Kidney capillary endothelial cell (primary cell): ENCODE measurements at places on chromosomes 12 and 14.

DNA sequence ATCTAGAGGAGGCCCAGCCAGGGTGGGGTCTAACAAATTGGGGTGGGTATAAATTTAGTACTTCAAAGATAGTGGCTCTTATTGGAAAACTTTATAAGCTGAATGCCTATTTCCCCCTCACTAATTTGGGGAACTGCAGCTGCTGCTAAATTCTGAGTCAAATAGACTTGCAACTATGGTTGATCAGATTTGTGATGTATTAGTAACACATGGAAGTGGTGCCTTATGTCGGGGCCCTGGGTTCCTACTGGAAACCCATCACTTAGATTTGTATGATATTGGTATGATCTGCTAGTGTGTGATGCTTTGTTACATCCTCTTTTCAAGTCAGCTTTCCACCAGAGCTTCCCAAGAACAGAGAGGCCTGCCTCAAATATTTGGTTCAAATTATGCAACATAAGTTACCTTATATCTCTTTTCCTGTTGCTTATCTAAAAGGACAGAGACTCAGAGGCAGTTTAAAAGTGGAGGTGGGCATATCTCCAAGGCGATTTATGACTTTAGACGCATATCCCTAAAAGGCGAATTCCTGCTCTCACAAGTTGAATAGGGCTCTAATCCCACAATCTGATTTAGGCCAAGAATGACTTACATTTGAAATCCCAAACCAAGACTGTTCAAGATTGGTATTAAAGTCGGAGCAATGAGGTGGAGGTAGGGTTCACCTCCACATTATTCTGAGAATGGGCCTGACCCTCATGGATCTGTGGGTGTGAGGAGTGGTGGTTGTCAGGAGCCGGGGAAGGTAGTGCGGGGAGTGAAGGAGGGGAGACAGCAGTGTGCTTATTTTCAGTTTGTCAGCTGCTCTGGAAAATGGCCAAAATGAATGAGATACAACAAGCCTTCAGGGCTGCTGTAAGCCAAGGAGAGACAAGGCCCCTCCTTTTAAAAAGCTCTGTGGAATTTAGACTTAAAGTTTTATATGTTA lies 425.8 kb downstream of the RAD51B start:
- no peak for DNase-seq

- no peak for DNase-seq
These were observed 113.9 kb downstream of the GCH1 start for GRCh38 chr14:54788701-54789100.

GRCh38 chr14:81478446-81478845 lies 55.2 kb downstream of the SEL1L start:
- DNase-seq: no peak

DNA sequence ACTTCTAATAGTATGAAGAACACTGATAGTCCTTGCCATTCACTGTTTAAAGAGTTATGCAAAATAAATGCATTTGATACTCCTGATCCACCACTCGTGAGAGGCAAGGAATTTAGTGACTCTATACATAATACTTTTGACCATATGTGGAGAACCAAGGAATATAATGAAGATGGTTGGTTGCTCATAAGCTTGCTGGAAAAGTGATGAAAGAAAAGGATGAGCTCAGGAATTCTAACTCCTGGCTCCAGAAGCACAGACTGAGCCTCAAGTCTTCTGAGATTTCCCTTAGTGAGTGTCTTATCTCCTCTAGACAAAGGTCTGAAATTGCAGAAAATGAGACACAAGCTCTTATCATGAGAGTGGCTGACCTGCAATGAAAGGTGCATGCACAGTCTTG lies 57.1 kb upstream of the KRAS start:
- DNase-seq: no peak

DNA sequence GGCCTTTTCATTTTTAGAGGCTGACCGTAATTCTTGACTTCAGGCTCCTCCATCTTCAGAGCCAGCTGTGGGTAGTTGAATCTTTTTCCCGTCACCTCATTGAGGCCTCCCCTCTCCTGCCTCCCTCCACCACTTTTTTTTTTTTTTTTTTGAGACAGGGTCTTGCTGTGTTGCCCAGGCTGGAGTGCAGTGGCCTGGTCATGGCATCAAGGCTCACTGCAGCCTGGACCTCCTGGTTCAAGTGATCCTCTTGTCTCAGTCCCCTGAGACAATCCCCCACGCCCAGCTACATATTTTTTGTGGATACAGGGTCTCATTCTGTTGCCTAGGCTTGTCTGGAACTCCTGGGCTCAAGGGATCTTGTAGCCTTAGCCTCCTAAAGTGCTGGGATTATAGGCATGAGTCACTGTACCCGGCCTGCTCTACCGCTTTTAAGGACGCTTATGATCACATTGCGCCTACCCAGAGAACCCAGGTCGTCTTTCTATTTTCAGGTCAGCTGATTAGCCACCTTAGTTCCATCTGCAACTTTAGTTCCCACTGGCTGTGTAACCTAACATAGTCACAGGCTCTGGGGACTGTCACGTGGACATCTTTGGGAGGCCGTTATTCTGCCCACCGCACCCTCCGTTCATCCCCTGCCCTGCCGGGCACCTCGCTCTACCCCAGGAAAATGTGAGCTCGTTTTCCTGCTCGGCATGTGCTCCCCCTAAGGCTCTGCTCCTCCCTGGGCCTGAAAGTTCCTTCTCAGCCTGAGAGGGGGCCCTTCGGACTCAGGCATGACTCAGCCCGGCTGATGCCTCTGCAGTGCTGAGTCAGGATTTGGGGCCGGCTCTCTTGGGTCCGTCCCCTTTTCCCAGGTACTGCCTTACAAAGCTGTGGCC lies 13.4 kb downstream of the TNFAIP2 start:
- DNase-seq: no peak

DNA sequence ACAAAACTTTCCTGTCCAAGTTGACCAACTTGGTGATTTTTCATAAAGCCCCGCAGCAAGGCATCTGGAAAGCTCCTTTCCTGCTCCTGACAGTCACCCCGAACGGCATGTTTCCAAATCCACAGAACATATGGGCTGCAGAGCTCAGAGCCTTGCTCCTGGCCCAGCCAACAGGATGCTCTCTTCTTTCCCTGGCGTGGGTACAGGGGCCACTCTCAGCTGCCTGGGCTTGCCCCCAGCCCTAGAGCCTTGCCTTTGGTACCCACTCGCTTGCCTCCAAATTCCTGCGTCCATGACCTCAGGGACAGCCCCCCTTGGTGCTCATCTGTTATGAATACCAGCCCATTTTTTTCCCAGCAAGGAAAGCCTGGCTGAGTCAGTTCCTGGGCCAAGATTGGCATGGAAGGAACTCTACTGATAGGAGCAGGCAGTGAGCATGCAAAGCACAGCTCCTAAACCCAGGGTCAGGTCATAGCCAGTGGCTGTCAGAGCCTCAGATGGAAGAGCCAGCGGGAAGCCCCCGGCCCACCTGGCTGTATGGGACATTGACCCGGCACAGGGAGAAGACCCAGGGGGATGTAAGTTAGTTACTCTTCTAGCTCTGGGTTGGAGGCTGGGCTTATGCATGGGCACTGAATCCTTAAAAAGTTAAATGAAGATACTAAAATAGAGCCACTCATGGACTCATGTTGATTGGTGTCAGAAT lies 105.3 kb upstream of the RTL1 start:
- DNase-seq: no peak

- no peak for DNase-seq
These were observed 40.8 kb upstream of the BCL7A start for GRCh38 chr12:121980892-121981272.

DNA sequence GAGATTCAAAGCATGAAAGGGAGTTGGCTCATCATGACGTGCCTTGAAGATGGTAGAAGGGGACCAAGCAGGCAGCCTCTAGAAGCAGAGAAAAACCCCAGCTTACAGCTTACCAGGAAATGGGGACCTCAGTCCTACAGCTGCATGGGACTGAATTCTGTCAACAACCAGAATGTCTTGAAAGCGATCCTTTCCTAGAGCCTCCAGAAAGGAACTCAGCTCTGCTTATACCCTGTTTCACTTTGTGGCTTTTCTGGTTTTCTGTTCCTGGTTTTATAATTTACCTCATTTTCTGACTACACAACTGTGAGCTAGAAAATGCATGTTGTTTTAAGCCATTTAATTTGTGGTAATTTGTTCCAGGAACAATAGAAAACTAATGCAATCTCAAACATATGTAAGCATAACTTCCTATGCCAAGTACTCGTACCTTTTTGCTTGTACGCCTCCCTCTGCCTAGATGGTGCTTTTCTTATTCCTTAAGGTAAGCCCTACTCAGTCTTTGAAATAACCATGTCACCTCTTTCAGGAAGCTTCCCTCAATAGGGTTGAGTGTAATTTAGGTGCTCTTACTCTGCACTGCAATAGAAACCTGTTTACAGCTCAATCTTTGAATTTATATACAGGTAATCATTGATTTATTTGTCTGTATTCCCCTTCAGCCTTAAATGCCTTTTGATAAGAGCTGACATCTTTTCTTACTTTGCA lies 348.8 kb downstream of the TMEM117 start:
- no peak for DNase-seq

- no peak for DNase-seq
These were observed 37.9 kb downstream of the TDG start for GRCh38 chr12:104003596-104003995.

GRCh38 chr12:116222358-116222757 lies 55.1 kb downstream of the MED13L start:
- DNase-seq: no peak

DNA sequence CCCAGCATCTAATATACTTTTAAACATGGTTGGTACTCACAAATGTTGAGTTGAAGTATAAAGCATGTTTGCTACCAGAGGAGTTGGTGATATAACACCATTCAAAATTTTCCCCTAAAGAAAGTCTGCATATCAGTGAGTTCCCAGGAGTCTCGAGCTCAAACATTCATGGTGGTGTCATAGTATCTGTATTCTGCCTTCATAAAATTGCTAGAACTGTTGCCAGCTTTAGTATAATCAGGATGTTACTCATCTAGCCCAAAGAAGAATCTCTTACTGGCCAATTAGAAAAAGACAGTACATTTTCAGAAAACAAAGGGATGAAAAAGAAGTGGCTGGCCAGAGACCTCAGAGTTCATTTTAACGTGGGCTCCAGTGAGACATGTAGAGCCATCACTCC lies 374.7 kb downstream of the KCNH5 start:
- no peak for DNase-seq

DNA sequence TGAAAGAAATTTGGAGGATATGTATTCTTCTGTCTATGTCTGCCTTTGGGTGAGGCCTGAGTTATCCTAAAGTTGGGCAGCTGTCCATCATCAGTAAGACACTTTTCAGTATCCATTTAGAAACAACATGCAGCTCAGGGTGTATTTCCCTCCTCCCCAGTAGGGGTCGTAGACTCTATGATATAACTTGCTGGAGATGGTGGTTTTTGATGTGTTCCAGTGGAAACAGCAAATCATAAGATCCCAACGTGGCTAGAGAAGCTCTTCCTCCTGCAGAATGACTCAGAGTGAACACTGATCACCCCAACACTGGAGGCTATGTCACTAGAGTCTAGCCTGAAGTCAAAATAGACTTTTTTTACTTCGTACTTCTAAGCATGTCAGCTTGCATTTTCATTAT lies 331.6 kb upstream of the STXBP6 start:
- no peak for DNase-seq

DNA sequence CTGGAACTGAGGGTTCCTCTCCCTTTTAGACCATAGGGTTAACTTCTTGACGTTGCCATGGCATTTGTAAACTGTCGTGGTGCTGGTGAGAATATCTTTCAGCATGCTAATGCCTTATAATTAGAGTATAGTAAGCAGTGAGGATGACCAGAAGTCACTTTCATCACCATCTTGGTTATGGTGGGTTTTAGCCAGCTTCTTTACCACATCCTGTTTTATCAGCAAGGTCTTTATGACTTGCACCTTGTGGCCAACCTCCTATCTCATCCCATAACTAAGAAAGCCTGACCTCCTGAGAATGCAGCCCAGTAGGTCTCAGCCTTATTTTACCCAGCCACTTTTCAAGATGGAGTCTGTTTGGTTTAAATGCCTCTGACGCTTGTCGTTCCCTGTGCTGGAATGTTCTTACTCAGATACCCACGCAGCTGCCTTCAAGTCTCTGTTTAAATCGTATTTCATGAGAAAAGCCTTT lies 44.2 kb downstream of the BBS10 start:
- DNase-seq: no peak

GRCh38 chr12:92928962-92929915 lies at the start of gene EEA1:
Gene EEA1 (minus strand): TSS chr12:92929295. CDS start chr12:92929066, 229 bp downstream.
- DNase-seq: peak; percentile 92

- DNase-seq: no peak
These were observed 116.6 kb downstream of the SLC35F4 start for GRCh38 chr14:57749267-57749666.

GRCh38 chr14:93005838-93006237 lies 82.9 kb downstream of the CHGA start:
- DNase-seq: no peak

DNA sequence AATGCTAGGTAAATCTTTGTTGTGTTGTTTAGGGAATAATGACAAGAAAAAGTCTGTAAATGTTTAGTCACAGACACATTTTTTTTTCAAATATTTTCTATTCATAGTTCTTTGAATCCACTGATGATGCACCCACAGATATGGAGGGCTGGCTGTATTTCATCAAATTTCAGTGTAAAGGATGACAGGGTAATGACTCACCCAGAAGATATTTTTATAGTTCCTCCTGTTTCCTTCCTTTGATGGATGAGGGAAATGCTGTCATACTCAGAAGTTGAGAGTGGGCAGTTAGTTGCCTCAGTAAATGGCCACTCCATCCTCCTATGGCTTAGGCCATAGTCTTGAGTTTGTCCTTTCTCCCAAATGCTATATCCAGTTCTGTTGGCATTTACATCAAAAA lies 76.9 kb upstream of the REP15 start:
- DNase-seq: peak; percentile 97

DNA sequence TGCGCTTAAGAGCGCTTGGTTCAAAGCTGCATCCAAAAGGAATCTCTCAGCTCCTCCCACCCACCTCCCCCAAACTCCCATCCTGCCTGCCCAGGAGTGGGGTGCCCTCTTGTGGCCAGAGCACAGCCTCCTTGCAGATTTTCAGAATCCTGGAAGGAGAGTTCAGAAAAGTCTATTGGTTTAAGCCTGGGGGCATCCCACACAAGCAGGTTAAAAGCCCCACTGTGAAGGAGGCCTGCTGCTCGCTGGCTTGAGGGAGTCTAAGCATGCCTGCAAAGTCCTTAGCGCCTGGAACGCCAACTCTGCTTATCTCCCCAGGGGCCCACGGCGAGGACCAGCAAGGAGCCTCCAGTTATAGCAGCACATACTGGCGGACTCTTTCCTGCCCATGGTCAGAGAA lies 297.1 kb downstream of the KSR2 start:
- peak; percentile 56 for DNase-seq

- DNase-seq: no peak
These were observed 289.2 kb downstream of the ADGRD1 start for GRCh38 chr12:131242741-131243496.

DNA sequence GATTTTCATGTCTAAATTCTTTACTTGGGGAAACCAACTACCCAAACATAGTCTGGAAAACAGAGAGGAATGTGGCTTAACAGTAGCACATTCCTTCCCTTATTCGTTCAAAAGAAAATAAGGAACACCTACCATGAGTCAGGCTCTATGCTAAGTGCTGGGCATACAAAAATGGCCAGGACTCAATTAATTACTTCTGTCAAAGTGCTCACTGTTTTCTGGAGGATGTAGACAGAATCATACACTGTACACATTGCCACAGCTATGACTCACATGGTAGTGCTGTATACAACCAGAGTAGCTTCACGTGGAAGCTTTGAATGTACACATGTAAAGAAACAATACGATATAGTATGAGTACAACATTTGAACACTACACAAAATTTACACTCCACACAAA lies 50.1 kb downstream of the SLC25A21 start:
- peak; percentile 2 for DNase-seq
